Smooth muscle cell of the brain vasculature (primary cell): ENCODE measurements at places on chromosomes 3 and 15.

DNA sequence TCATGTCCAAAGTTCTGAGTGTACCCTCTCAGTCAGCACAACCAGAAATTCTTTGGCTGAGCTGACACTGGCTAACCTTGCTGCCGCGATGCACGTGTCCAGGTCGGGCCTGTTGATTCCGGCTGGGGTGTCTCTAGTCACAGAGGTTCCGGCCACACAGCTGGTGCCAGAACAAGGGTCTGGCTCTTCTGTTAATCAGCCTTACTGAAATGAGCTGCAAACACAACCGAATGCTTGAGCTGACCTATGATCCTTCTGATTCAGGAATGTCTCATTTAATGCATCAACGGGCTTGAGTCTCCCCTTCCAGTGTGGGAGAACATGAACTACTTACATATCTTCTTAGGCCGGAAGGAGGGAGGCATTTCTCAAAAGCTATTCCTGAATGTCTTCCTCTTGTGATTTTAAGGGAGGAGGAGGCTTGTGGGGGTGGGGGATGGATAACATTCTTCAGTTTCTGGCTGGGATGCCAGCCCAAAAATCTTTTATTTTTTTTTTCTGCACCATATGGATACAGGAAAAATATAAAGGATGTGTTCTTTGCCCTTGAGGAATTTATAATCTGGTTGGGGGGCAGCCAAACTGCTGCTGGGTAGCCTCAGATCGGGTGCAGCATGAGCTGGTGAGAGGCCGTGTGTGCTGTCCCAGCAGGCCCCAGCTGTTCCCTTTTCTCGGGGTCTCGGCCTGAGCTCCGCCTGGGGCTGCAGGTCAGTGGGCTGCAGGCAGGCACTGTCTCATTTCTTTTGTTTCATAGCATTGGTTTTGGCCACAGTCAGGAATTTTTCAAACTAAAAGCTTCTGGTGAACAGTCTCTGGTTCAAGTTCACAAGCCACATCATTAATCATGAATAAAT is 319.1 kb upstream of the TBL1XR1 start:
- DNase-seq = peak; percentile 86

DNA sequence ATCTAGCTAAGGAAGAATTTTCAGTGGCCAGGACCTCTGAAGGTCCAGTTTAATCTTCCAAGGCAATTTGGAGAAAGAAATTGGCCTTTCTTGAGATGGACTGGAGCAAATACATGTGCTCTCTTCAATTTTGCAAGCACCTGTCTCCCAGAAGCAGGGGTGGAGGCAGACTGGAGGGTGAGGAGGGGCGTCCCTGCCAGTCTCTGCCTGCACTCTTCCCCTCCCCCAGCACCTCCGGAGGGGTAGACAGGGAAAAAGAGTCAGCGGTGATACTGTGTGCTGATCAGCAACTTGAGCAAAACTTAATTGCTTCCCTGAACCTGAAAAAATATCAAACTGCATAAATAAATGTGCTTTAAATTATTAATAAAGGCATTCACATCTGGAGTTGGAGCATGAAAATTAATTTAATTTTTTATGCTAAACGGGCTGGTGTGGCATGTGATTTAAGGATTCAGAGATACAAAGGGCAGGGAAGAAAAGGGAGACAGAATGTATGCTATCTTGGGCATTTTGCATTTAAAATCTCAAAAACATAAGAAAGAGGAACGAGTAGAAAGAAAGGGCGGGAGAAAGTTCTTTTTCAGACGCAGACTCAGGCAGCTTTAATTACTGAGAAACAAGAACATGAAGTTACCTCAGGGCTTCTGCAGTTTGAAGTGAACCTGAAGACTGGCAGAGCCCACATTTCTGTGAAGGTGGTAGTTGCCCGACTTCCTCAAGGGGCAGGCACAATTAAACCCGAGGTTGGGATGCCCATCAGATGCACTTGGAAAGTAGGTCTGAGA is 319.7 kb downstream of the UACA start:
- DNase-seq = no peak

- DNase-seq = no peak
Measured at GRCh38 chr3:143410259-143410658, 290.7 kb downstream of the CHST2 start.

GRCh38 chr15:34520566-34520965 is 62.9 kb downstream of the GOLGA8B start:
- DNase-seq = no peak

GRCh38 chr3:109819734-109820133 is 482.4 kb upstream of the DPPA4 start:
- DNase-seq = no peak

DNA sequence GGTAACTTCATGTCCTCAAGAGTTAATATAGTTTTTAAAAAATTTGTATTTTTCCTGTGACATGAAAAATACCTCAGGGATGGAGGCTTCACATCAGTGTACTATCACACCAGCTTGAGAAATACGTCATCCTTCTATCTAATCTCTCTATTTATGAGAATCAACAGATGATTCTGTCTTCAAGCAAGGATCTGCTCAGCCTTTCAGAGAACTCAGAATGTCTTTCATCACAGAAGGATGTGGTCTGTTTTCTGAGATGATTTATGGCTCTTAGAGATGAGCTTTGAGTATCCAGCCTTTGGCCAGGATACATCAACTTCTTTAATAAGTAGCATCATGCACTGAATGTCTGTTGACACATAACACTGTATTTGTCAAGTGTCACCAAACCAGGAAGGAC is 193.9 kb downstream of the DTWD1 start:
- DNase-seq = no peak

DNA sequence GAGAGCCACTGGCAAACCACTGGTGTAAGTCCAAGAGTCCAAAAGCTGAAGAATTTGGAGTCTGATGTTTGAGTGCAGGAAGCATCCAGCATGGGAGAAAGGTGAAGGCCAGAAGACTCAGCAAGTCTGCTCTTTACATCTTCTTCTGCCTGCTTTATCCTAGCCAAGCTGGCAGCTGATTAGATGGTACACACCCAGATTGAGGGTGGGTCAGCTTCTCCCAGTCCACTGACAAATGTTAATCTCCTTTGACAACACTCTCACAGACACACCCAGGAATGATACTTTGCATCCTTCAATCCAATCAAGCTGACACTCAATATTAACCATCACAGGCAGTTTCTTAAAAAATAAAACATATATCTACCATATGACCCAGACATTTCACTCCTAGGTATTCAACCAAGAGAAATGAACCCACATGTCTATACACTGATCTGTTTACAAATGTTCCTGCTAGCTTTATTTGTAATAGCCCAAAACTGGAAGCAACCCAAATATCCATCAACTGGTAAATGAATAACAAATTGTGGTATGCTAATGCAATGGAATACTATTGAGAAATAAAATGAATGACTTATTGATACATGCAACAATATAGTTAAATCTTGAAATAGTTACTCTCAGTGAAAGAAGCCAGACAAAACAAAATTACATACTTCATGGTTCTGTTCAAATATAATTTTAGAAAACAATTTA is 373.8 kb downstream of the ZNF385D start:
- no peak for DNase-seq

DNA sequence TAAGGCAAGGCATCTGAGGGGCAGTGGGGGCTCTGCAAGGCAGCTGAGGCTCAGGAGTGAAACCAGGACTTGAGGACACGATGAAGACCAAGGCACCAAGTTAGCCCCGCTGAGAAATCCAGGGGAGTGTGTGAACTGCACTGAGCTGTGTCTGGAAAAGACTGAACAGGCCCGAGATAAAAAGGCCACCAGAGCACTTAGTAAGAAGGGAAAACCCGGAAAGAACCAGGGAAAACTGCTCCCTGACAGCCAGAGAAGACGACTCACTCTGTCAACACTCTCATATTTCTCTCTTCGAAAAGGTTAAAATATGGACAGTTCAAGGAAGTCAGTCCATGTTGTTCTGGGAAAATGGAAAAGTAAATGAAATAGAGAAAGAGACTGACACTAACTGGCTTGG is 109.0 kb downstream of the SEC22A start:
- DNase-seq = no peak

- DNase-seq = no peak
Measured at GRCh38 chr3:183542355-183542754, 13.2 kb downstream of the KLHL6 start.

DNA sequence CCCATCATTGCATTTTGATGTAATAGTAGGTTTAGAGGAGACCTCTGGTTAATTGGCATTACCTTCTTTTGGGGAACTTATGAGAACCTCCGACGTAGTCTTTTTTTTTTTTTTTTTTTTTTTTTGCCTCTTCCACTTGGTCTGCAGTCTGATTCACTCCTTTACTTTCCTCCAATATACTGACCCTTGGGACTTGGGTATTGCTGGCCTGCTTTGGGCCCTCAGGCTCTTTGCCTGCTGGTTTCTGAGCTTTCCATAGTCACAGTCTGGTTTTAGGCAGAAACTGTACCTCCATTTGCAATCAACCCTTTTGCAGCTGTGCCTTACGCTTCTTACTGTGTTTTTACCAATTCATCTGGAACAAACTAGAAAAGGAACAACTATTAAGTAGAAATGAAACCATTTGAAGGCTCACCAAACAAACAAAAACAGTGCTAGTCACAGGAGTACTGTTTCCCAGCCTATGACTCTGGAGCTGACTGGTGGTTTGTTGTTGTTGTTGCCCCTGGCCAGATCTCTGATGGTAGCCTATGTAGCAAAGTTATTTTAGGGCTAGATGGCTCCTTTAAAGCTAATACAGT is 272.8 kb downstream of the BBX start:
- no peak for DNase-seq

DNA sequence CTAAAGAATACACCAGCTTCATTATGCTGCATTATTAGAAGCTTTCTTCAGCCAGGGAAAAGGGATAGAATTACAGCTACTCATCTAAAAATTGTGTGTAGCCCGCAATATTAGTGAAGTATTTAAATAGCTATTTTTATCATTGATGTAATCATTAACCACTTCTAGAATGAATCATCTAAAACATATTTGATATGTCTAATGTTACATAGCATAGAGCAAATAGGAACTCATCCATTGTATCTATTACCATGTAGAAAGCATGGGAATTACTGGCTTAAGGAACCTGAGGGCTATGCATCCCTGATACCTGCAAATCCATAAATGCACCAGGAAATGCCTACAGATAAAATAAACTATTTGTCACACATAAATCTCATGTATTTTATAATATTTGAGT is 54.5 kb upstream of the VGLL3 start:
- DNase-seq = no peak

DNA sequence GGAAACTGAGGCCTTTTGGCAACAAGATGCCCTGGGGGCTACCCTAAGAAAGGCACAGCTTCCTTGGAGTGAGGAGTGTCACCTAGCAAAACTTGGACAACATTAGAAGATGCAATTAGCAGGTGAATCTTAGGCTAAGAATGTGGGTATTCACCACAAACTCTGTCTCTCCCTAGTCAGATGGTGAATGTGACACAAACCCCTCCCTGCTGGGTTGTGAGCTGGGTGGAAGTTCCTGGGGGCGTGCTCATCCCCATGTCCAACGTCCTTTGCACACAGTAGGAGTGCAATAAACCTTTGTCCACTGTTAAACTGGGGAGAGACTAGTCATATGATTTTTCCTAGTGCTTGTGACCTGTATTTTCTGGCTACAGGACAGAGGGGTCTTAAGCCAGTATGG is 67.1 kb upstream of the SH3GL3 start:
- DNase-seq = no peak

GRCh38 chr3:14143271-14144225 is 18.7 kb downstream of the TMEM43 start:
- no peak for DNase-seq

DNA sequence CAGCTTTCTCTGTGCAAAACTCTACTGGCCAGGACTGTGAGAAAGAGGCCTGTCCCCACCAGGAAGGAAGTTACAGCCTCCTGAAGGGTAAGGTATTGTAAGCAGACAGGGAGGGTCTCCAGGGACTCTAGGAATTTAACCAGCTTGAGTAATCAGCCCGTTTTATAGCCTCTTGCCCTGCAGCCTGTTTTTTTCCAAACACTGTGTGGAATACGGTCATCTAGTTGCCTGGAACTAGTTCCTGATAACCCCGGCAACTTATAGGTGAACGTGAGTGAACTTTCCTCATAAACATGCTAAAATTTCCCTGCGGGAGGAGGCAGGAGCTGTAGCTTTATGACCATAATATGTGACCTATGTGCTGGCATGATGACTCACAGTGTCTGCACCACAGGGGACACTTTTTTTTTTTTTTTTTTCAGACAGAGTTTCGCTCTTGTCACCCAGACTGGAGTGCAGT is 60.1 kb upstream of the DAZL start:
- peak; percentile 13 for DNase-seq

GRCh38 chr3:42149975-42150374 is 58.8 kb downstream of the TRAK1 start:
- DNase-seq = no peak

DNA sequence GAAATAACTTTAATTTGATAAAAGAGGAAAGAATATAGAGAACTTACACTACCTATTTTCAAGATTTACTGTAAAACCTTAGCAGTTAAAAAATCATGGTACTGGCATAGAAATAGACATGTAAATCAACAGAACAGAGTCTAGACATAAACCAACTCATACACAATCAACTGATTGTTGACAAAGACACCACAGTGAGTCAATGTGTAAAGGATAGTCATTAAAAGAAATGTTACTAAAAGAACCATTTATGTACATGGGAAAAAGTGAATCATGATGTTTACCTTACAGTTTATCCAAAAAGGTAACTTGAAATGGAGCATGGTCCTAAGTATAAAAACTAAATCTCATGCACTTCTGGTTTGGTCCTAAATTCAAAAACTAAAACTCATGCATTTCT is 847.4 kb downstream of the IGSF11 start:
- DNase-seq = no peak

GRCh38 chr15:91061997-91062396 is 38.1 kb upstream of the SV2B start:
- no peak for DNase-seq

- no peak for DNase-seq
Measured at GRCh38 chr15:51724673-51725072, 12.8 kb downstream of the LYSMD2 start.

GRCh38 chr3:177934001-177934891 is 602.0 kb upstream of the KCNMB2 start:
- no peak for DNase-seq

DNA sequence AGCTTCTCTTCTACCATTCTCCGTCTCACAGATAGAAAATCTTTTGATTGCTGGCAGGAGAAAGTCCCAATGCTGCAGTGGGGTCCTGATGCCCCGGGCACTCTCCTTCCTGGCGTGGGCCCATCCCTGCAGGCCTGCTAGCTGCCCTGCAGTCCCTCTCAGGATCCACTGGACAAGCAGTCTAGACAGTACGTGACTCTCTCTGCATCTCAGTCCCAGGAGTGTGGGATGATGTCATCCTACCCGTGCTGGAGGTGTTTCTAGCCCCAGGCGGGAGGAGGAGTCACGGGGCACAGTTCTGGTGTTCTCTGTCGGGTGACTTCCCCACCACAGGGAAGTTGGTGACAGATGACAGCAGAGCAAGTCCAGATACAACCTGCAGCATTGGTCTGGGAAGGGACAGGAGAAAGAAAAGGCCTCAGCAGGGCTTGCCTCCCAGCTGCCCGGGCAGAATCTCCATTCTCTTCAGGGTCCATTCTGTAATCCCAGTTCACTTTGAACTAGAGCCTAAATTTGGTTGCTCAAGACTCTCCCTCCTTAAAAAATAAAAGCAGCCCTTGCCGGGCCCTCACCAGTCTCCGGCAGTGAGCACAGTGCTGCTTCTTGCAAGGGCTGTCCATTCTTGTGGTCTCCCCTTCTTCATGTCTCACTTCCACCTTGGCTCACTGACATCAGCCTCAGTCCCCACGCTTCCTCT is 30.6 kb downstream of the SLC28A1 start:
- no peak for DNase-seq

- no peak for DNase-seq
Measured at GRCh38 chr3:135860761-135861160, 104.8 kb upstream of the PPP2R3A start.

GRCh38 chr3:53350652-53351051 is 3.3 kb upstream of the DCP1A start:
- DNase-seq = no peak

GRCh38 chr15:78734451-78735064 is 76.7 kb downstream of the ADAMTS7 start:
- no peak for DNase-seq
